ENCODE measurements at places on chromosomes 13 and 19.
A peak's percentile ranks its signal among the peaks of the same experiment; 100 is the strongest.

DNA sequence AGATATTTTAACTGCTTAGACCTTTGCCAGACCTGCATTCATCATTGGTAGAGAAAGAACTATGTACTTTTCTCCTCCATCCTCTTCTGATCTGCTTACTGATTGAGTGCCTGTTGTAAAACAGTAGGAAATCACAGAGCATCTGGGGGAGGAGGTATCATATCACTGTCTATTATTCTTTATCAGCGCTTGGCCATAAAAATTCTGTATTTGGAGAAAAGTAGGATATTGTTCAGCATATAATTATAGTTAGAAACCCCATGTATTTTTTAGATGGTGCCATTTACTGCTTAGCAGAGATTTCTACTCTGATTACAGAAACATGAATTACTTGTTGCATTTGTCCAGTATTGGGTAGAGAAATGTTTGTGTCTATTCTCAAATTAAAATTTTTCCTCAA, 62.4 kb downstream of the URI1 start:
- no peak for DNase-seq

GRCh38 chr13:30341815-30342570, 34.6 kb upstream of the KATNAL1 start:
- DNase-seq: no peak

DNA sequence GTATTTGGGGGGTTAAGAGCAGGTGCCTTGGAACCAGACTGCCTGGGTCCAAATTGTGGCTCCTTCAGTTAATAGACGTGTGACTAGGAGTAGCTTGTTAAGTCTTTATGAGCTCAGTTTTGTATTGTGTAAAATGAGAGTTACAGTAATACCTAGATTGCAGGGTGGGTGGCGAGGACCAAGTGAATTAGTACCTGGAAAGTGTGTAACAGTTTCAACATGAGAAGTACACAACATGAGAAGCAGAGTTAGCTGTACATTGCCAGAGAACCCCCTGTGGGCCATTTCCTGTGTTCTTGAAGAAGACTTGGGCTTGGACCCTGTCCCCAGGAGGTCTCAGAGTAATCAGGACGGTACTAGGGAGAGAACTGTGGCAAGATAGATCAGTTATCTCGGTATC, 36.8 kb downstream of the PPP2R1A start:
- DNase-seq: no peak

GRCh38 chr13:91647361-91647990, 249.1 kb downstream of the GPC5 start:
- DNase-seq: no peak

- DNase-seq: no peak
Measured at GRCh38 chr13:112984501-112984900, 15.5 kb downstream of the MCF2L start.

- DNase-seq: no peak
Measured at GRCh38 chr19:10603873-10604459, 16.9 kb upstream of the AP1M2 start.

DNA sequence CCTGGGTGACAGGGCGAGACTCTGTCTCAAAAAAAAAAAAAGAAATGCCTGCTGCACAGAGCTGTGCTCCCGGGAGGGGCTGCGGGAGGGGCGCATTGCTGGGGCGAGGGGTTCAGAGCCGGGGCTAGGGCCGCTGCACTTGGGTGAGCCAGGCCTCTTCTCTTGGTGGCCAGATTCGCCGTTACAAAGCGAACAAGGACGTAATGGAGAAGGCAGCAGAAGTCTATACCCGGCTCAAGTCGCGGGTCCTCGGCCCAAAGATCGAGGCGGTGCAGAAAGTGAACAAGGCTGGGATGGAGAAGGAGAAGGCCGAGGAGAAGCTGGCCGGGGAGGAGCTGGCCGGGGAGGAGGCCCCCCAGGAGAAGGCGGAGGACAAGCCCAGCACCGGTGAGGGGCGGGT, 19.0 kb downstream of the PLIN4 start:
- DNase-seq: no peak

- DNase-seq: no peak
Measured at GRCh38 chr13:25300861-25301346, 521 bp upstream of the NUP58 start.

DNA sequence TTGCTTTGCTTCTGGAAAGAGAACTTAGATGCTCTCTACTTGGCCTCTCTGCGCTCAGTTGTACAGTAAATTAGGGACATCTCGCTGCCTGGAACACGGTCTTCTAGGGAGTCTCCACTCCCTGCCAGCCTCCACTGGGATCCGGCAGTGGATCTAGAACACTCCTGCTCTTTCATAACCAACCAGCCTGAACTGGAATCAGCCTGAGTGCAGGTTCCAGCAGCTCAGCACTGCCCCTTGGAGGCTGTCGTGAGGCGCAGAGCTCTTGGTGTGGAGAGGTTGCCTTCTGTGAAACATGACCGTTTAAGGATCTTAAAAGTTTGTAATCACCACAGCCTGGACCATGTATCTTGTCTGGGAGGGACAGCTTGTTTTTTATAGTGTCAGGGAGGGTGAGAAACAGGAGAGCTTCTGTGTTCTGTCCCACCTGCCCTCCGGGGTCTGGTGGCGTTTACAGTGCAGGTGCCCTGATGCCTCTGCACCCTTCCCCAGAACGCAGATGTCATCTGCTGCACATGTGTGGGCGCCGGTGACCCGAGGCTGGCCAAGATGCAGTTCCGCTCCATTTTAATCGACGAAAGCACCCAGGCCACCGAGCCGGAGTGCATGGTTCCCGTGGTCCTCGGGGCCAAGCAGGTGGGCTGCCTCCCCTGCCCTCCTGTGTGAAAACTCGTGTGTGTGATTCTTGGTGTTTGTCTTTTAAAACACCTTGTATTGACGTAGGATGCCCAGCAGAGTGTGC, 24.8 kb downstream of the UPF1 start:
- peak; percentile 92 for DNase-seq

GRCh38 chr13:44619651-44620050, 43.5 kb upstream of the TSC22D1 start:
- no peak for DNase-seq

- no peak for DNase-seq
Measured at GRCh38 chr19:48006762-48007161, 12.3 kb downstream of the ELSPBP1 start.

DNA sequence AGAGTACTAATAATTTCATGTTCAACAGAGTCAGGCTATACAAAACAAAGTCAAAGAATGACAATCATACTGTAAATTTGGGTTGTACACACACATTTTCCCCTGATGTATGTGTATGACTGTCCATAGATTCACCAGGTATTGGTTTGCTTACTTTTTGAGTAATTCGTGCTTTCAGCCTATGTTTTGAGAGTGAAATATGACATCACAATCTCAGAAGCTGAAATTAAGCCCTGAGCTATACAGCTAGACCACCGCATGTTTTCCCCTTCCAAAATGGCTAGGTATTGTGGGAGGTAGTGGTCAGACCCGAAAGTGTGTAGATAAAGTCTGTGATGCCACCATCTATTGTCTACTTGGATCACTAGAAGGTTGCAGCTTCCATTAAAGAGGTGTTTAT, 102.8 kb downstream of the KATNAL1 start:
- DNase-seq: no peak

GRCh38 chr19:35645680-35646511, 2.2 kb upstream of the COX6B1 start:
- DNase-seq: no peak

DNA sequence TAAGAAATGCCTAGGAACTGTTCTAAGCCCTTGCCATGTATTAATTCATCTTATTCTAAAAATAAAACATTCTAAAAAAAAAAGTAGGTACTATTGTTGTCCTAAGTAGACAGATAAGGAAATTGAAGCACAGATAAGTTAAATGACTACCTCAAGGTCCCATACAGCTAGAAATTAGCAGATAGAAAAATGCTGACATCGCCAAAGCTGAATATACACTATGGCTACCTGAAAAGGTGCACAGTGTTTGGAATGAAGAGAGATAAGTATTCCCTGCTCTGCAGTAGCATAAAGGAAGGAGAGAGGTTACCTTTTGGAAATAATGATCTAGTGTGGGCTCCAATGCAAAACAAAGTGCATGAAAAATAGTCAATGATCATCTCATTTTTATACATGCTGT, 65.3 kb downstream of the DCT start:
- no peak for DNase-seq

DNA sequence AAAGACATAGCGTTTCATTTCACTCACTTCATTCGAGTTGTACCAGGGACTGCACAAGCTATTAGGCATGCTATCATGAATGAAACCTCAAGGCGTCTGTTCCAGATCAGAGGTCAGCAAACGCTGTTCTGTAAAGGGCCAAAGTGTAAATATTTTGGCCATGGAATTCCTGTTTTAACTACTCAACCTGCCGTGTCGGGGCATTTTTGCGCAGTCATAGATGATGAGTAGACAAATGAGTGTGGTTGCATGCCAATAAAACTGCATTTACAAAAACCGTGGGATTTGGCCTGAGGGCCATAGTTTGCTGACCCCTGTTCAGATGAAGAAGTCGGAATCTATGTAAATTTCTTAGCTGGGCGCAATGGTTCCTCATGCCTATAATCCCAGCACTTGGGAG, 6.5 kb downstream of the INSR start:
- peak; percentile 34 for DNase-seq

DNA sequence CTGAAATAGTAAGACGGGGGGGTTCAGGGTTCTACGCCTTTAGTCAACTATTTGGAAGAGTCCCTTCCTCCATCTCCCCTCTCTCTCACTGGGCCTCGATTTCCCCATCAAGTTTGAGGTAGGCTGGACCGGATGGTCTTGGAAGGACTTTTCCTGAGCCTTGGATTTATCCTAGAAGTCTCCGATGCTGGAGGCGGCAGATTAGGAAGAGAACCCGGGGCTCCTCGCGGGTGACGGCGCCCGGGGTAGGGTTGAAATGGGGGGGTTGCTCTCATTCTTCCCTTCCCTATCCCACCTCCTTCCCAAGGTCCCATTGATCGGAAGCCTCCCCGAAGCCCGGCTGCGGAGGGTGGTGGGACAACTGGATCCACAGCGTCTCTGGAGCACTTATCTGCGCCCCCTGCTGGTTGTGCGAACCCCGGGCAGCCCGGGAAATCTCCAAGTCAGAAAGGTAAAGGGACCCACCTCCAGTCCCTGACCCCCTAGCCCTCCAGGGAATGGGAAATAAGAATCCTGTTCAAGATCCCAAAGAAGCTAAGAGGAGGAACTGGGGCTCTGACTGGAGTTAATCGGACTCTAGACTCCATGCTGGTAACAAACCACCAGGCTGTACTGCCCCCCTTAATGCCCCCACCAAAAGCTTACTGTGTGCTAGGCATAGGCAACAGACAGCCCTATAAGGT, 781 bp downstream of the QPCTL start:
- DNase-seq: peak; percentile 84

- DNase-seq: no peak
Measured at GRCh38 chr13:96806746-96807145, 187.5 kb downstream of the OXGR1 start.

All from HuH-7 (cell line).